Hematopoietic multipotent progenitor cell treated with erythropoietin and hydrocortisone succinate and interleukin-3 and kit ligand, for 17 days (in vitro differentiated cells): ENCODE measurements at places on chromosomes 2 and 18.

- DNase-seq, result no peak
These were observed 718.2 kb downstream of the DPP10 start for GRCh38 chr2:115160531-115161080.

GRCh38 chr2:38315707-38316333 is 61.3 kb downstream of the ATL2 start:
- DNase-seq, result peak; percentile 86

GRCh38 chr2:160210599-160211138 is 10.6 kb upstream of the ITGB6 start:
- peak; percentile 38 for DNase-seq

GRCh38 chr2:83172841-83173240 is 1286.2 kb downstream of the SUCLG1 start:
- DNase-seq, result no peak

GRCh38 chr18:59681521-59682004 is 15.7 kb downstream of the CCBE1 start:
- DNase-seq, result no peak

GRCh38 chr2:201269764-201270163 is 9.4 kb downstream of the CASP8 start:
- DNase-seq, result peak; percentile 43

GRCh38 chr18:6557770-6558248 is 143.1 kb upstream of the L3MBTL4 start:
- no peak for DNase-seq

- DNase-seq, result peak; percentile 69
These were observed 11.2 kb downstream of the VIL1 start for GRCh38 chr2:218429911-218430692.

- no peak for DNase-seq
These were observed 183.5 kb upstream of the HS6ST1 start for GRCh38 chr2:128502200-128502599.

DNA sequence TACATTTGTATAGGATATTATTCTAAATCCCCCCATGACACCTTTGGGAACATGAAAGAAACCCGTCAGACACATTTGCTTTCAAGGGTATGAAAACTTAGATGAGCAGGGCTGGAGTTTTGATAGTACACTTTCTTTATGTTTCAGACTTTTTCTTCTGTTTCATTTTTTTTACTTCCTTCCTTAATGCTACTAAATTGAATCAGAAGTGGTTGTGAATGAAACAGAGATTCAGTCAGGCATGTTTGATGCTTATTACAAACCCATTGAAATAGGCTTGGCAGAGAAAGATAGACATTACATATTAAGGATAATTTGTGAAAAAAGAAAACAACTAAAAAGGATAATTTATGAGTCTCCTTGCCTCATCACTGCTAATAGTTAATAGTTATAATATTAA is 26.8 kb downstream of the SLC30A6 start:
- no peak for DNase-seq

DNA sequence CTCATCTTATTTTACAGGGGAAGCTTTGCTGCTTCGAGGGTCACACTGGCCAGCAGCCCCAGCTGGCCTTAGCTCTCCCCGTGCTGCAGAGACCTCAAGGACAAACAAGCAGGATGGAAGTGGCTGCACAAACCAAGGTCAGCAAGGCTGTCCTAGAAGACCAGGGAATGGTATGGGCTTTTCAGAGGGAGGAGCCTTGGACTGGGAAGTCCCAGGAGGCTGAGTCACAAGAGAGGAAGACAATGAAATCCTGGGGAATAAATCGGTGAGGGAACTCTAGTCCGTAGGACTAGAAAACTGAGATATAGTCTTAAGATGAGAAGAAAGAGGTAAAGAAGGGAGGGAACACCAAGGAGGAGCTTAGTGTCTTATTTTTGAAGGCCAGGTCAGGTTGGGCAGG is 15.7 kb downstream of the CREG2 start:
- DNase-seq, result no peak

GRCh38 chr2:25362434-25363145 is 20.9 kb upstream of the DNMT3A start:
- no peak for DNase-seq

- peak; percentile 21 for DNase-seq
These were observed 241.5 kb downstream of the ICOS start for GRCh38 chr2:204177977-204178522.
